Ovary (tissue), 10 donors: ENCODE measurements at places on chromosomes 3 and 15. TPM values are rescaled to one million over a fixed set of nuclear protein-coding genes. Genes with fewer than 3 reads are reported as not detected.

DNA sequence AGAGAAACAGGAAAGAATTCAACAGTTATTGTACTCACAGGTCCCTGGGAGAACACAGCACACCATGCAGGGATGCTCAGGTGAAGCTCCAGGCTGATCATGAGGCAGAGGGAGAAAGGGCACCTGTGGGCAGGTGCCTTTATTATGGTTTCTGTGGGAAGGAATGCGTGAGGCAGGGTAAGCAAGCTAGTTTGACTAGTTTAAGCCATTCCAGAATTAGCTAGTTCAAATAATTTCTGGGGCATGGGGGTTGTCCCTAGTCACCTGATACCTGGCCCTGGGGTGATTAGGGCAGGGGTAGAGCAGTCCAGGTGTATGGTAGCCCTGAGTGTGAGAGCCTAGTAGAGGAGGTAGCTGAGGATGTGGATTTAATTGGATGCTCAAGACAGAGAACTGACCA is 47.9 kb upstream of the DCLK3 start:
- H3K36me3 ChIP-seq, result no peaks in the 10 kb centered on the region
- no peak overlapping the region for H3K4me3 ChIP-seq
- no peak overlapping the region for H3K27ac ChIP-seq
- DNase-seq, result no peak
- H3K4me1 ChIP-seq, result no peaks in the 10 kb centered on the region

- H3K36me3 ChIP-seq, result no peaks in the 10 kb centered on the region
- no peak overlapping the region for H3K4me3 ChIP-seq
- no peak for DNase-seq
- no peaks in the 10 kb centered on the region for H3K4me1 ChIP-seq
Measured at GRCh38 chr3:158631981-158632380, 12.3 kb upstream of the GFM1 start.

Gene SAMD7
- total RNA-seq, result not detected

GRCh38 chr3:14305324-14305723 is 97.1 kb upstream of the SLC6A6 start:
- no peak overlapping the region for H3K27ac ChIP-seq
- no peak for DNase-seq
- no peaks in the 10 kb centered on the region for H3K36me3 ChIP-seq
- no peak overlapping the region for H3K4me3 ChIP-seq
- no peaks in the 10 kb centered on the region for H3K27me3 ChIP-seq

DNA sequence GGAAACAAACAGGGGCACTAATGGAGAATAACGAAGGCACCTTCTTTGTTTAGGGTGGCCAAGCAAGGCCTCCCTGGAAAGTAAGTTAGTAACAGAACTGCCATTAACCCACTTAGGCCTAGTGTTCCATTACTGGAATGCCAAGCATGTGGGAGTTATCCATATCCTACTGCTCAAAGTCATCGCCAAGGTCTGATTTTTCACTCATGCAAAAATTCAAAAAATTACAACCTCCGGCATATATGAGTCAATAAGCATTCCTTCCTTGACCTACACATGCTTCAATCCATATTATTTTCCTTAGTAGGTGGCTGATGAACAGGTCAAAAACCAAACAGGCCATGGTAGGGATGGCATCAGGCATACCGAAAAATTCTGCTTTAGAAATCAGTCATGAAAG is 1097.2 kb downstream of the FHIT start:
- no peak overlapping the region for H3K4me3 ChIP-seq
- no peak for DNase-seq
- H3K36me3 ChIP-seq, result no peaks in the 10 kb centered on the region
- no peak overlapping the region for H3K27ac ChIP-seq
- no peaks in the 10 kb centered on the region for H3K4me1 ChIP-seq

DNA sequence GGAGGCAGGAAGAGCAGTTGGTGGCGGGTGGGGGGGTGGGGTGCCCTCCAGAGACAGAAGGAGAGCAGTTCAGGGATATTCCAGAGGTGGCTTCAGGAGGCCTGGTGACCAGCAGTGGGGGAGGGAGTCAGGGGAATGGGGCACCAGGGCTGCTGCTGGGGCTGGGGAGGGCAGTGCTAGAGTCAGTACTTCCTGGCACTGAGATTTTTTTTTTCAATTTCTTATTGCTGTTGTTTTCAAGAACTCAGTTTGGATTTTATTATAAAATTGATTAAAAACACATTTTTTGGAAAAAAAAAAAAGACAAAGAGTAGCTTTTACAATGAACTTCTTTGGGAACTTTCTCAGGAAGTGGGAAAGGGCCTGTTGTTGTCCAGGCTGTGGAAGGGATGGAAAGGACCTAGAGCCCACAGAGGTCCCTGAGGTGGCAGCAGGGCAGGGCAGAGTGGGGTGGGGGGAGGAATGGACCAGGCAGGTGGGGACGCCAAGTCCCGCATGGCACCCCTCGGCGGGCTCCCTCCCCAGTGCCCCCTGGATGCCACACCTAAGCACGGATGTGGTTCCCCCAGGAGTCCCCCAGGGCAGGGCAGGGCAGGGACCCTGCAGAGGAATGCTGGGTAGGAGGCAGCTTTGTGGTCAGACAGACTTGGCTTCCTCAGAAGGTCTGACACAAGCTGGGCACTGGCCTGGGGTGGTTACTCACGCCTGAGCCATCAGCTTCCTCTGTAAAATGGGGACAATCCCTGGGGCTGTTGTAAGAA is 8.5 kb upstream of the ANPEP start:
- H3K27ac ChIP-seq, result no peak overlapping the region
- H3K4me1 ChIP-seq, result peaks cover 4% of the 10 kb centered on the region
- no peak for DNase-seq
- no peaks in the 10 kb centered on the region for H3K27me3 ChIP-seq
- no peak overlapping the region for H3K4me3 ChIP-seq
- H3K36me3 ChIP-seq, result no peaks in the 10 kb centered on the region

Gene SLC38A3
- total RNA-seq, result 8.8 TPM

DNA sequence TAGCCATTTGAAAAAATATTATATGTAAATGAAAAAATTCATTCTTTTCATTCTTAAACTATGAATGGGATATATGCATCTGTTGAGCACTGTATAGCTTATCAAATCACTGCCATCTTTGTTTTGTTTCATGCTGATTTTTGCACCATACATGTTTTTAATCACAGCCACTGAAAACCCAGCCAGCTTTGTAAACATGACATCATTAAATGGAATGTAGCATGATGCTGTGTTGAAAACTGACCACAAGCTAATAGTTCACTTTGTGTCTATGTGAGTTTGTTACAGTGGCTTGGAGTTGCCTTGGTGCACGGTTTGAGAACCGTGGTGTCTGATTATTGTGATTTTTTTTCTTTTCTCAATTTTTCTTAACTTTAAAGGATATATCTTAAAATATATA is 75.7 kb downstream of the GMPS start:
- no peak for DNase-seq
- H3K27me3 ChIP-seq, result no peaks in the 10 kb centered on the region
- H3K36me3 ChIP-seq, result no peaks in the 10 kb centered on the region
- no peak overlapping the region for H3K4me3 ChIP-seq
